ENCODE measurements at places on chromosomes 7 and 10.
A peak's percentile ranks its signal among the peaks of the same experiment; 100 is the strongest.

DNA sequence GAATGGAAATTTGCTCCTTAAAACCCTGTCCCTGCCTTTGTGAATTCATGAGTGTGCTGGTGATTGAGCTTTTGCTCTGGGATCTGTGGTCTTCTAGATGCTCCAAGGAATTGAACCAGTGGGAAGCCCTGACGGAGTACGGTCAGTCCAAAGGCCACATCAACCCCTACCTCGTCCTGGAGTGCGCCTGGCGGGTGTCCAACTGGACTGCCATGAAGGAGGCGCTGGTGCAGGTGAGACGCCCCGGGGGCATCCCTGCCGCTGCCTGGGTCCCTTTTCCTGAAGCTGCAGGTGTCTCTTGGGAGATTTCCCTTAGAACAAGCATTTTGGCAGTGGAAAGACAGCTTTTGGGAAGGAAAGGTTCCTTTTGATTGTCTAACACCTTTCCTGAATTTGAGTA lies 100.3 kb downstream of the TRRAP start:
- no peak for DNase-seq

GRCh38 chr10:22593636-22594198 lies 120.7 kb downstream of the PIP4K2A start:
- DNase-seq, result no peak

DNA sequence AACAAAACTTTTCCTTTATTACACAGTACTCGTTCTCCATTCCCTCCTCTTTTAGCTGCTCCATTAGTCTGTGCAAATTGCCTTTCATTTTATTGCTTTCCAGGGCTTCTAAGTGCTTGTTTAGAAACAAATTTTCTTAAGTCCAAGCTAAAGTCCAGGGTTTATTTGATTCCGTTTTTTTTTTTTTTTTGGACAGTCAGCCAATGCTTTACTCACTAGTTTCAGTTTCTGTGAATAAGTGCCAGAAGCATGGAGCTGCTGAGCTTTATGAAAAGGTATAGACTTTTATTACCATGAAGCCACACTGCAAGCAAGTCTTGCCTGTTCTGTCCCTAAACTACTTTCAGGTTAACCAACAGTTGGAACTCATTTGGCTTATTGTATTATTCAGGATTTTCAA lies 455.0 kb downstream of the GFRA1 start:
- DNase-seq, result no peak

- DNase-seq, result no peak
Observed at GRCh38 chr10:60962946-60963345, 19.0 kb upstream of the RHOBTB1 start.

- no peak for DNase-seq
Observed at GRCh38 chr7:30750683-30751650, 968 bp upstream of the INMT start.

DNA sequence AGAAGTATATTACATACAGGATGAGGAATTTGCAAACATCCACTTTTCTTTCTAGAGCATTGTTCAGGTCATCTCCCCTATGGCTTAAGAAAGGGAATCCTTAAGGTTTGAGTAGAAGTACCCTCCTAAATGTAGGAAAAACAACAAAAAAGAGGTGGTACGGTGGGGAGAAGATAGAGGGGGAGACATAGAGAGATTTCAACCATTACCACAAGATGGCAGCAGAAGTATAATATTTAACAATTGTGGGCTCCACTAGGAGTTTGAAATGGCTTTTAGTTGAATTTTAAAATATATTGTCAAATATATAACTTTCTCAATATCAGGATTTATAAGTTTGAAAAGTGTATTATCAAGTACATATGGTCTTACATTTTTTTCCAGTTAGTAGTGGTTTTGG lies 72.7 kb upstream of the PRKG1 start:
- DNase-seq, result no peak

DNA sequence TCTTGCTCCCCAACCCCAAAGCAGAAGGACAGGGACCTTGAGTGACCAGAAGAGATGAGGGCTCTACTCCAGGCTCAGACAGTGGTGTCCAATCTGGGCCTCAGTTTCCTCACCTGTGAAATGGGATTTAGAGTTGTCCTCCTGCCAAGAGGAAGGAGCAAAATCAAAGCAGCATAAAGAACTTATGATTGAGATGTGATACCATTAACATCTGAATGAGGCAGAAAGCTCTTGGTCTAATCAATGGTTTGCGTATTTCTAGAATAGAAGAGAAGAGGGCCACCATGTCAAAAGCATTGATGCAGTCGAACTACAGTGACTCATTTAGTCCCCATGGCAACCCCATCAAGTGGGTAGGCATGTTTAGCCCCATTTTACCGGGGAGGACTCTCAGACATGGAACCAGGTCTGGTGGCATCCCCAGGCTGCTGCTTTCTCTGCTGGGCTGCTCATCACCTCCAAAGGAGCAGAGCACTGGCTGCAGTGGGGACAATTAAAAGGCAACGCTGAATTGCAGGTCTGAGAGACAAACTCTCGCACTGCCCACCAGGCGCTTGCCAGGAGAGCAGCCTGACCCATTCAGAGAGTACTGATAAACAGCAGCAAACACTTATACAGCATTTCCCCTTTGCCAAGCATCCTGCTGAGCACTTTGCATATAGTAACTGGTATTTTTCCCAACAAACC lies 175.9 kb downstream of the NEURL1 start:
- no peak for DNase-seq

- DNase-seq, result no peak
Observed at GRCh38 chr10:123974406-123974805, 82.8 kb upstream of the CPXM2 start.

DNA sequence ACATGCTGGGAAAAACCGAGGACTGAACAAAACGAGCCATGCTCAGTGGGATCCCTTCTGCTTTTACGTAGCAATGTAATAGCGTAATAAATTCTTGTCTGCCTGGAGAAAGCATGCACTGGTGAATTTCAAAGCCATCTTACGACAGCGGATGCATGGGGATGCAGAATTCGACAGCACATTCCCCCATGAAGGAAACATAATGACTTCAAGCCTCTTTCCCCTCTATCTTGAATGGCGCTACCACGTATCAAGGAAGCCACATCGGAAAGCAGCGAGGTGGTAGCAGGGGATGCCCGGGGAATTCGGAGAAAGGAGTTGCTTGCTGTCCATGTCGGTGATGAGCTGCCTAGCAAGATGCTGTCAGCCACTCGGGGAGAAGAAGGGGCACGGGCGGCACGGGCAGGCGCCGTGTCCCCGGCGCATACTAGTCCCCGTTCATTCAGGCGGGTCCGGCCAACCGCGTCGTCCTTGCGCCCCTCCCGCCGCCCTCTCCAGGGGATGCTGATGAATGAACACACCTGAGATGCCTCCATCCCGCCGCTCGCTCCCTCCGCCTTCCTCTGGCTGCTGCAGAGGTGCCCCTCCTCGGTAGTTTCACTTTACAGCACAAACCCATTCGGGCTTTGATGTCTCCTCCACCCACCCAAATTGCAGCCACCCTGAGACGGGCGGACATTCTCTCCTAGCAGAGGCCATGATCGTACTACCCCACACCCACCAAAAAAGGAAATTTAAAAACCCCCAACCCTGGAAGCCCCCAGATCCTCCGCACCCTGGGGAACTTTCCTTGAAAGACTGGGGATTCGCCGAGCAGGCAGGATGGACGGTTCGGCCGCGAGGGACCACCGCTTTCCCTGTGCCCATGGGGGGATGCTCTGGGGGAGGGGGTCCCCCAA lies 644 bp downstream of the SORBS1 start:
- DNase-seq, result peak; percentile 41

Data from CD8-positive, alpha-beta memory T cell (primary cell).